ENCODE measurements at places on chromosomes 1 and 21.

- peak; percentile 3 for DNase-seq
Observed at GRCh38 chr1:154720328-154721297, 112.6 kb upstream of the ADAR start.

- DNase-seq = no peak
Observed at GRCh38 chr1:48603222-48603621, 131.2 kb upstream of the SPATA6 start.

GRCh38 chr1:246651012-246651695 is 73.1 kb upstream of the SCCPDH start:
- no peak for DNase-seq

GRCh38 chr21:42614811-42615351 is 38.5 kb upstream of the PDE9A start:
- DNase-seq = peak; percentile 61

- DNase-seq = no peak
Observed at GRCh38 chr1:48555271-48555670, 83.3 kb upstream of the SPATA6 start.

GRCh38 chr1:168146160-168146539 is 9.4 kb upstream of the GPR161 start:
- DNase-seq = no peak

GRCh38 chr1:155389826-155390225 is 69.1 kb downstream of the RUSC1 start:
- no peak for DNase-seq

DNA sequence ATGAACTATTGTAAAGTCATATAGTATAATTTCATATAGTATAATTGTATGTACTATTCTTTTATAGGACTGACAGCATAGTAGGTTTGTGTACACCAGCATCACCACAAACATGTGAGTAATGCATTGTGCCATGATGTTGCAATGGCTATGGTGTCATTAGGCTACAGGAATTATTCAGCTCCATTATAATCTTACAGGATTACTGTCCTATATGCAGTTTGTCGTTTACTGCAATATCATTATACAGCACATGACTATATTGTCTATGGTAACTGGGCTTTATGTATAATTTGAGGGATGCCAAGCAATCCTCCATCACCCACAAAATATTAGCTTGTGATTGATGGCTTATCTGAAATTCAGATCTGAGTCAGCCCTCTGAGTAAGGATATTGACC is 54.2 kb upstream of the PBX1 start:
- no peak for DNase-seq

DNA sequence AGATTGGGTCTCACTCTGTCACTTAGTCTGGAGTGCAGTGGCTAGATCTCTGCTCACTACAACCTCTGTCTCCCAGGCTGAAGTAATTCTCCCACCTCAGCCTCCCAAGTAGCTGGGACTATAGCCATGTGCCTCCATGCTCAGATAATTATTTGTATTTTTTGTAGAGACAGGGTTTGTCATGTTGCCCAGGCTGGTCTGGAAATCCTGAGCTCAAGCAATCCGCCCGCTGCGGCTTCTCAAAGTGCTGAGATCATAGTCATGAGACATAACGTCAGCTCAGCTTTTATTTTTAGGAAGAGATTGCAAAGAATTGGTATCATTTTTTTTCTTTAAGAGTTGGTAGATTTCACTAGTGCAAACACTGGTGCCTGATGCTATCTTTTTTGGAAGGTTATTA is 244.9 kb downstream of the DSCAM start:
- no peak for DNase-seq

DNA sequence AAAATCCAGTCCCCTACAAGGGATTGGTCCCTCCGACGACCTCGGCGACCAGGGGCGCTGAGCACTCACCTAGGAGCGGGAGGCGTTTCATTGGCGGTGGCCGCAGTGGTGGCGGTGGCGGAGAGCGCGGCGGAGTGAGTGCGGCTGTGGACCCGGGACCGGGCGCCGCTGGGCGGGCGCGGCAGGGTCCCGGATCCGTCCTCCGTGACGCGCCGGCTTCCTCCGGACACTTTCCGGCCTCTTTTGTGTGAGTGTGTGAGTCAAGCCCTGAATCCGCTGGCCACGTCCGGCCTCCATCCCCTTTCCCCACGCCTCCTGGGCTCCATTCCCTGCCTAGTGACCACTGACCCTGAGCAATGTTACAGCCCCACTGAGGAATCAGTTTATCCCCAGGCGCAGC is at the start of gene ADGRL4:
Gene ADGRL4 (minus strand): TSS at position 167 of the 400 bp plus-strand sequence. CDS start 76 bp downstream, at position 91.
- DNase-seq = no peak

DNA sequence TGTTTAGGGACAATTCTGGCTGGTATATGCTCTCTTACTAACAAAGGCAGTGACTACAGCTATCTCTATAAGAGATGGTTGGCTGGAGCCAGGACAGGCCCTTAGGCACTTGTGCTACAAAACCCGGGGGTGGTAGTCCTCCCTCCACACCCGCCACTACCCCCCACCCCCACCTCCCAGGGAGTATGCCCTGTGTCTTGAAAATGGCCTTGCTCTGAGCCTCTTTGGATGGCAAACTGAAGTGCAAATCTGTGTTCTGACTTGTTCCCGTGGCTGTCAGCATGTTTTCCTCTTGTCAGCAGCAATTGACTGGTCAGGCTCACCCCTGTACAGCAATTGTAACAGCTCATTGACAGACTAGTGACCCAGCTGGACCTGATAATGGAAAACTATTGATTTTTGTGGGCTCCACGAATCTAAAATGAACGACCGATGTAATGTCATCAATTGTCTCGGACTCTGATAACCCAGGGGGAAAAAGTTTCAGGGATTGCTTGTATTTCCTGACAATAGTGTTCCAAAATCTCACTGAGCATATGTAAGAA is 139.4 kb upstream of the BARHL2 start:
- no peak for DNase-seq

DNA sequence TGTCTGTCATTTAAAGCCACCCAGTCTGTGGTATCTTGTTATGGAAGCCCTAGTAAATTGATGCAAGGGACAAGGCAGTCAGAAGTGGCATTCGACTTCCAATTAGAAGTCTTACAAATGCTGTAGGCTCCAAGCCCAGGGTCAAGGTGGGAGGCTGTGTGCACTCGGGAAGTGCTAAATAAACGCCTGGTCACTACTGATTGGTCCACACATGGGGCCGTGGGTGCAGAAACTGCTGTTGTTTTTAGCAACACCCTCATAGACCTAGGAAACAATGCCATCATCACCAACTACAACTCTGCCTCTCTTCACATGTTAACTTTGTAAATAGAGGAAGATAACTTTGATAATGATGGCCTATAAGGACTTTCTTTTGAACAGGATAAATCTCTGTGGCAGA is 20.2 kb upstream of the ZBTB21 start:
- DNase-seq = no peak

DNA sequence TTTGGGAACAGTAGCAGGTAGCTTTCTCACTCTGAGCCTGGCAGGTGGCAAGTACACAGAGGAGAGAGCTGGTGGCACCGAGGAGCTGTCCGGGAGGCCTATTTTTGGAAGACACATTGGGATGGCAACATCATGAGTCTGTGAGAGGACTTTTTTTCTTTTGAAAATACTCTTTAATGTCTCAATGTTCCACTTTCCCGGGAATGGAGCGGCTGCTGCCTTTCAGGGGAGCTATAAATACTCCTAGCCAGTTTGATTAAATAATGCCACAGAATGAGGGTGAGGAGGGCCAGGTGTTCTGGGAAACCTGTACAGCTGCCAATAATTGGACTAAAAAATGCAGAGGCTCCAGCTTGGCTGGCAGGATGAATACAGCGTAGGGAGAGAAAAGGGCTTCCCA is 93.3 kb upstream of the COG2 start:
- DNase-seq = no peak

GRCh38 chr1:161267321-161267720 is 8.8 kb downstream of the PCP4L1 start:
- peak; percentile 9 for DNase-seq

DNA sequence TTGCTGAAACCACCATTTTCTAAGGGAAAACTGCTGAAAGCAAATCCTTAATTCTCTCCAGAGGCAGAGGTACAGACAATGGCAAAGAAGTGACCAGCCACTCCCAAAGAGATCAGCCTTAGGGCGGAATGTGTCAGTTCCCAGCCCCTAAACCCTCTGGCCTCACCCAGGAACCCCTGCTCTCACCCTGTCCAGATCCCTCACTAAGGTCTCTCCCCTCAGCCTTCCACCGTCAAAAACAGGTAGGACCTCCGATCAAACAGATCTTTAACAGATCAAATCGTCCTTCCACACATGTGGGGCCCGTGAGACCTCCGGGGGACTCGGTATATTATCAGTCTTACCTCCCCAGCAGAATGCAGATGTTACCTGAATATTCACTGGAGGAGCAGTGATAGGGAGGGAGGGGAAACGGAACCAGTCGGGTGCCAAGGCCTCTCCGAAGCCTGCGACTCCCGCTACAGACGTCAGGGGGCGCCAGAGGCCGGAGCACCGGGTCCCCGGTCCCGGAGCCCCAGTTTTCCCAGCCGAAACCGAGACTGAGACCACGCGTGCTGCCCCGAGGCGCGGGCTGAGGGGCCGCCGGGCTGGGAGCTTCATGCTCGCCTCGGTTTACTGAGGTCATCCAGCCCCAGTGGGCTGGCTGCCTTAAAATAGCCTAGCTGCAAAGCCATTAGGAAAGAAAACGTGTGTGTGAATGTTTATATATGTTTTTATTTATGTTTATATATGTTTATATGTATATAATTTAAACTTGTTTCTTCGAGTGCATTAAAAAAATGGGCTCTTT is 23.6 kb downstream of the GPA33 start:
- DNase-seq = peak; percentile 82

DNA sequence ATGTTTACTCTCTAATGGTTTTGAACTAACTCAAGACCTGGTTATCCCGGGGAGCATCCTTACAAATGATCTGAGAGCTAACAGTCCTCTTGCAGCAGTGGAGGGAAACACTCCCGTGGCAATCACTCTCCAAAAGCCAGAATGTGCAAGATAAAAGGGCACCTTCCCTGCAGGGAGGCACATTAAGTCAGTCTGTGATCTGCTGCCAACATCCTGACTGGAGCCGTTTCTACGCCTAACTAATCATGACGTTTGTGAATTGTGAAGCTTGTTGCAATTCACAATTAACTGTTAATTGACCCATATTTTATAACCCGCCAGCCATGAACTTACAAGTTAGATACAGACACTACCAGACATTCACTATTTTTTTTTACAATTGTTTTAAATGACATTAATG is 52.1 kb upstream of the LGALS8 start:
- DNase-seq = no peak

DNA sequence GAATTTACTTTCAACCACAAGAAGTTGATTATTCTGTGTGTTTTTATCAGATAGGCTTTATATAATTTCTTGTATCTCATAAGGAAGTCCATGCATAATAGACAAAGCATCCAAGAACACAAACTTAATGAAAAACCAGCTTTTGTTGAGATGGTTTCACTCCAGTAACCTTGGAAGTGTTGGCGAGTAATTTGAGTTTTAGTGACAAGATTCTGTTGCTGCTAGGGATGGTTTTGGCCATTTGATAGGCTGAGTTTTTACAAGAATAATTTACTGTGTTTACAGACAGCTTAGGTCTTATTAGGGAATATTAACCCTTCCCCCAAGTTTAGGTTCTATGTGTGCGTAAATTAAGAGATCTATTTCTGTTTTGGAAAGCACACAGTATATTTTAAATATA is 513.6 kb downstream of the USP25 start:
- no peak for DNase-seq

DNA sequence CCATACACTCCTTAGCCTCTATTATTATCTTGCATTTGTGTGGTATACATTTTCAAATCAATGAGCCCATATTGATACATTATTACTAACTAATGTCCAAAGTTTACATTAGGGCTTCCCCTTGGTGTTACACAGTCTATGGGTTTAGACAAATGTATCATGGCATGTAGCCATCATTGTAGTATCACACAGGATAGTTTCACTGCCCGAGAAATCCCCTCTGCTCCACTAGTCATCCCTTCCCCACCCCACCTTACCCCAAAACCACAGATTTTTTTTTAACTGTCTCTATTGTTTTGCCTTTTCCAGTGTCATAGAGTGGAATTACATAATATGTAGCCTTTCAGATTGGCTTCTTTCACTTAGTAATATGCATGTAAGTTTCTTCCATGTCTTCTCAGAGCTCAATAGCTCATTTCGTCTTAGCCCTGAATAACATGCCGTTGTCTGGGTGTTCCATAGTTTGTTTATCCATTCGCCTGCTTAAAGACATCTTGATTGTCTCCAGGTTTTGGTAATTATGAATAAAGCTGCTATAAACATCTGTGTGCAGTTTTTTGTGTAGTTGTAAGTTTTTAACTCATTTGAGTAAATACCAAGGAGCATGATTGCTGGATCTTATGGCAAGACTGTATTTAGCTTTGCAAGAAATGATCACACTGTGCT is 86.4 kb upstream of the LYST start:
- DNase-seq = no peak

DNA sequence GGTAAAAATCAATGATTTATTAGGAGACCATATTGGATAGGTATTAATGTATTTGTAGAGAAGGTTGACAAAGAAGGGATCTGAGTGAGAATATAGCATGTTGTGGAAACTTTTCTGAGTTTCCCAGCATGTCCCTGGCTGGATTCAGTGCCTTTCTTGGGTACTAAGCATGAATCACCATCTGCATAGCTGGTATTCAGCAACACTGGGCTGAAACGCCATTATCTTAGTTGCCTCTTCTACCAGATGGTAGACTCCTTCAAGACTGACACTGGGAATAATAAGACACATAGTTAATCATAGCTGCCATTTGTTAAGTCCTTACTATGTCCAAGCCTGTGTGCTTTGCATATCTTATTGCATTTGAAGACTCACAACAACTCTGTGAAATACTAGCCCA is 45.5 kb downstream of the ATP5PF start:
- DNase-seq = no peak

DNA sequence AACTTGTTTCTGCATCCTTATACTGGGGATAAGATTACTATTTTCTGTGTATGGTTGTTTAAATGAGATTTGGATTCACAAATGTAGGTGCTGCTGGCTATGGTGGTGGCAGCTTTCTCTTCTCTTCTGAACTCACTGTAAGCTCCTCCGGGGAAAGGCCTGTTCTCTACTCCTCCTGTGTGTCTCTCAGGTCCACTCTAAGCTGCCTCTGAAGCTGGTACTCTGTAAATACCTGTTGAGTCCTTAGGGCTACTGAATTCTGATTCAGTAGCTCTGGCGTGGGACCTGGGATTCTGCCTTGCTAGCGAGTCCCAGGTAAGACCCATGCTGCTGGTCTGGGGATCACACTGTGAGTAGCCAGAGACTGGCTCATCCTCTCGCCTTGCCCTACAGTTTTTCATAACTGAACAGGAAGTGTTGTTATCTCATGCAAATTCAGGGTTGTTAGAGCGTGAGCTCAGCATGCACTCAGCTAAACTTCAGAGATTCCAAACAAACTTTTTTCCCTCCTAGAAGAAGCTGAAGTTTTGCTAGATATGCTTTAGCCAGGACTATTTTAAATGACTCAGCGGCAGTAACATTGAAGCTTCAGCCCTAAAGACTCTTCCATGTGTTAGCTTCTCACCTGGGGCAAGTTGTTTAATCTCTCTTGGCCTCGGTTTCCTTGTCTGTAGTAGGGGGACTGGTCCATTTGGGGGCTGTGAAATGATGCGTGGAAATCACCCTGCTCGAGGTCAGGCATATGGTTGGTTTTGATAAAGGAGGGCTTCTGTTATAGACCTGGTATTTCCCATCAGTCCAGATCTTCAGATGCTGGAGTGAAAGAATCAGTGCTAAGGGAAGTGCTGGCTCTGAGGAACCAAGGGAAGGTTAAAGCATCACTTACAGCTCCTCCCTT is 271.5 kb upstream of the TMEM51 start:
- no peak for DNase-seq
